Stimulated activated CD8-positive, alpha-beta memory T cell treated with anti-CD3 and anti-CD28 coated beads, Interleukin-4, amount 100 ng/mL, for 1 hour (primary cell): ENCODE measurements at places on chromosomes 7 and 10.

GRCh38 chr10:50325449-50326171 lies 74.3 kb upstream of the ASAH2 start:
- no peak for DNase-seq

- DNase-seq: no peak
These were observed 28.1 kb upstream of the SLC29A3 start for GRCh38 chr10:71290806-71291527.

DNA sequence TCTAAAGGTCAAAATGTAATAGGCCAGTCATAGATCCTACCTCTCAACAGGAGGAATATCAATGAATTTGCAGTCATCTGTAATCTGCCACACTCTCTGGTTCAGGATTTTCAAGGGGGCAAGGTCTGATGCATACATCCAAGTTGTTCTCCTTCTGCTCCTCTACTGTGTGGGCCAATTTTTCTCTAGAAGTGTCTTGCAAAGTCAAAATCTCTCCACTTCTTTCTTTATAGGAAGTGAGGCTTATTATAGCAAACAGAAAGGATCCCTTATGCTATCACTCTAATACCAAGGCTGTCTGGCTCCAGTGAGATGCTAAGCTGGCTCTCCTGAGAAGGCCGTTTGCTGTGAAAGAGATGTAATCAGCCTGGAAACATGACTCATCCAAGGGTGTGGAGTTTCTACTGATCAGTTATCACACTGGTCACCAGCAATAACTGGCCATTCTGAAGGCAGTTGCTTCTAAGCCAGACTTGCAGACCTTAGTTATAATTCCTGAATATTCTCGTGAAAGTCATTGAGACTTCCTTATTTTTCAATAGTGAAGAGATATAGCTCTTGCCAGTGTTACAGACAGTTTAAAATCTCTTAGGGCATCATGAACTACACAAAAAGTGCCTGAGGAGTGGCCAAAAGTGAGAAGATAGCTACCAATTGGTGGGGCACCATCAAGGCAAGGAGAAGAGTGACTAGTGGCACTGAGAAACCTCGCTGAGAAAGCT lies 43.2 kb upstream of the LRGUK start:
- DNase-seq: no peak

GRCh38 chr10:33506838-33507661 lies 172.6 kb upstream of the NRP1 start:
- no peak for DNase-seq

GRCh38 chr10:47169581-47169980 lies 130.4 kb upstream of the GDF10 start:
- no peak for DNase-seq

DNA sequence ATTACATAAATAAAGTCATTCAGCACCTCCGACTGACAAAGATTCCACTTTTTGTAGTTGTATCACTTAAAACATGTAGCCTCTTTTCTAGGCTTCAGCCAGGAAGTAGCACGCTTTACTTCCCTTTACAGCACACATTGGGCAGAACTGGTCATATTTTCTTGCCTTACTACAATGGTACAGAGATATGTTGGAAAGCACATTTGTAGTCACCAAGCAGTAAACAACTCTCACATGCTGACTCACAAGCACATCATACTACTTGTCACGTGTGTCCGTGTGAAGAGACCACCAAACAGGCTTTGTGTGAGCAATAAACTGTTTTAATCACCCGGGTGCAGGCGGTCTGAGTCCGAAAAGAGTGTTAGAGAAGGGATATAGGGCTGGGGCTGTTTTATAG lies 1071.8 kb downstream of the DNAJB9 start:
- DNase-seq: no peak

- no peak for DNase-seq
These were observed 22.6 kb upstream of the AKR1C3 start for GRCh38 chr10:5071411-5072198.

DNA sequence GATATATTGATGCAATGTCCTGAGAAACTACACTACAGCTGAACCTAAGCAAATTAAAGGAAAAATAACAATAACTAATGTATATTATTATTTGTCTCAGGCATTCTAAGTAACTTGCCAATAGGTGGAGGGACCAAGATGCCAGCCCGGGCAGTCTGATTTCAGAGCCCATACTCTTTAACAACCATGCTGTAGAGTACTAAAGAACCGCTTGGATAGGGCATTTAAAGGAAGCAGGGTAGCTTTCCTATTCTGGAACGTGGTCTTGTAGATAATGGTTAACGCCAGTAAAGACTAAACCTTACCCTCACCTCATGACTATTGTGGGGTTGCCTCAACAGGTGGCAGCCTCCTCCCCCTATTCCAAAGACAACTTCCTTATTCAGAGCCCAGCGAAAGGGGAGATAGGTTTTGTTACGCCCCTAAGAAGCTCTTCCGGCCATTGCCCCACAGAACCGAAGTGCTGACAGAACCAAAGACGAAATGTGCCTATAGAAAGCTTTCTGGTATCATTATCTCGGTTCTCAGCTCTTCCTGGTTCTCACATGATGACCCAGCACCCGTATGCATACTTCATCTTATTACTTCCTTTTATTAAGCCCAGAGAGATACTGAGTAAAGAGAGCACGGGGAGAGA lies 707 bp upstream of the C1GALT1 start:
- DNase-seq: peak; percentile 18

GRCh38 chr10:132489704-132490534 lies 47.7 kb upstream of the INPP5A start:
- DNase-seq: no peak

GRCh38 chr7:6271694-6272440 lies 557 bp downstream of the CYTH3 start:
- DNase-seq: no peak

GRCh38 chr7:149248777-149249176 lies 9.3 kb downstream of the ZNF212 start:
- DNase-seq: no peak

DNA sequence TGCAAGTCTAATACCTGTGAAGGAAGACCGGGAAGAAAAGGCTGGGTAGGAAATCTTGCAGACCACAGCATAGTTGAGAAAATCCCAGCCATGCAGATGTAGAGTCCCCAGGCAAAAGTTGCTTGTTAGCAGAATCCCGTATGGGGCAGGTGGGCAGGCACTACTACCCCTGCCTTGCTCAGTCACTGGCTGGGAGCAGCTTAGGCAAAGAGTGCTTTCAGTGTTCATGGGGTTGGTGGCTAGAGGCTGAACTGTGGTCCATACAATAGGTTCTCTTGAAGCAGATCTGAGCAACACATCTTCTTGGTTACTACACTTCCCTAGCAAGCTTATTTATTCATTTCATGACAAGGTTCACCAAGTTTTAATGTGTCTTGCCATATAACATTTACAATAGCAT lies 92.6 kb downstream of the AHCYL2 start:
- DNase-seq: no peak

GRCh38 chr7:110612680-110613079 lies 478.2 kb upstream of the LRRN3 start:
- DNase-seq: no peak

DNA sequence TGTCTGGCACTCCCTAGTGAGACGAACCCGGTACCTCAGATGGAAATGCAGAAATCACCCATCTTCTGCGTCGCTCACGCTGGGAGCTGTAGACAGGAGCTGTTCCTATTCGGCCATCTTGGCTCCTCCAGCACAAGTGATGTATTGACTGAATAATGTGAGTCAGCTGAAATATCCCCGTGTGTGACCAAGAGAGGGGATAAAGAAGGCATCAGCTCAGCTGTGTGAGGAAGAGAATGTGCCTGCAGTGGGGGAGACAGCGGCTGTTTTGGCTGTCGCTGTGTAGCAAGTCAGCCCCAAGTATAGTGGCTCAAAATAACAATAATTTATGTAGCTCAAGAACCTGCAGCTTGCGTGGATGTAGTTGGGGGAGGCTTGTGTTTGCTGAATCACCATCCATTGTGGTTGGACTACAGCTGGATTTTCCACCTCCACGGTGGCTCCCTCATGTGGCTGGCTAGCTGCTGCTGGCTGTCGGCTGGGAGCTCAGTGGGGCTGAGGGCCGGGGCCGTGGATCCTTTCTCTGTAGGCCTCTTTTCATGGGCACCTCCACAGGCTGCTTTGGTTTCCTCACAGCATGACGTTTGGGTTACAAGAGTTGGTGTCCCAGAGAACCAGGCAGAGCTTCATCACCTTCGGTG lies 434.5 kb downstream of the CCSER2 start:
- DNase-seq: no peak

DNA sequence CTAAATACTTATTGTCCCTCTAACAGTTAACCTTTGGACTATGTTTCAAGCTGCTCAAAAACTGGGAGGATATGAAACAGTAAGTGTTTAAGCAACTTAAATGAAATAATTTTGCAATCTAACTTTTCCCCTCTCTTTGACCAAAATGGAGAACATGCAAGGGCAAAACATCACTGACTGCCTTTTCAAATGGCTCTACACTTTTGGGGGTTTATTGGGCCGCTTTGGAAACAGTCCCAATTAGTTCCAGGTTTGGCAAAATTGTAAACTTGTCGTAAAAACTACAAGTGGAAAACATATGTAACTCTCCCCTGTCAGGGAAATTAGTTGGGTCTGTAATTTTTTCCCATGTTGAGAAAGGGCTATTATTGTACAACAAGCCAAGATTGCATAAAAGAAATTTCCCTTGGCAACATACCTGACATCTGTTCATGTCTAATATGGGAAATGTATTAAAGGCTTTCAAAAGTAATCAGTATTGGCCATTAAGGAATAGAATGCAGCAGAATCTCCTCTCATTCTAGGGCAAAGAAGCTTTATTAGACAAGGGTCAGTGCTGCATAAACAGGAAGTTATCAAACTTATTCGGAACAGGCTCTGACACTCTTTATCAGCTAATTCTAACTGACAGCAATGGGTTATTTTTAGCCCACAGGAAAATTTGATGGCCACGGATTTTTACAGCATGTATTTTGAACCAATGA lies 157.9 kb downstream of the ARID5B start:
- no peak for DNase-seq

- DNase-seq: no peak
These were observed 169.3 kb downstream of the ADRA2A start for GRCh38 chr10:111246136-111246535.

DNA sequence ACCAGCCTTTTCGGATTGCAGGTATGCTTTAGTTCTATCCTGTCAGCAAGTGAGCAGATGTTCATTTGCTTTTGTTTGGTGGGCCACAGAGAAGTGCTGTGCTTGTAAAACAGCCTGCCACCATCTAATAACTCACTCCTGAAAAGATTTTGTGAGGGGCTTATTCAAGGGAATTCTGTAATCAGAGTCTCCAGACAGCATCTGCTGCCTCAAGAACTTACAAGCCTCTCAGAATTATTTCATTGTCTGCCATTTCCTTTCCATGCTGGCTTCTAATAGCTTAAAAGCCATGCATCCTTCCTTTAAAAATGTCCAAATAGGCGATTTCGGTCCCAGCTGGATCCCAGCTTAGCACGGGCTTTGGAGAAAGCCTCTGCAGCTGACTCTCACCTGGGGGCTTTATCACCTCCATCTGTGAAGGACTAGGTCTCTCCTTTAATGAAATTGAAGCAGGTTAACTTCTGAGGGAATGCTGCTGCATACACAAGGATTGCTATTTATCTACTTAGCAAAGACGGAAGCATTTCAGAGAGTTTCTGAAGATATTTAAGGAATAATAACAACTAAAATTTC lies 48.0 kb downstream of the MALRD1 start:
- DNase-seq: no peak

- no peak for DNase-seq
These were observed 133.8 kb upstream of the HDAC9 start for GRCh38 chr7:18361756-18362155.

DNA sequence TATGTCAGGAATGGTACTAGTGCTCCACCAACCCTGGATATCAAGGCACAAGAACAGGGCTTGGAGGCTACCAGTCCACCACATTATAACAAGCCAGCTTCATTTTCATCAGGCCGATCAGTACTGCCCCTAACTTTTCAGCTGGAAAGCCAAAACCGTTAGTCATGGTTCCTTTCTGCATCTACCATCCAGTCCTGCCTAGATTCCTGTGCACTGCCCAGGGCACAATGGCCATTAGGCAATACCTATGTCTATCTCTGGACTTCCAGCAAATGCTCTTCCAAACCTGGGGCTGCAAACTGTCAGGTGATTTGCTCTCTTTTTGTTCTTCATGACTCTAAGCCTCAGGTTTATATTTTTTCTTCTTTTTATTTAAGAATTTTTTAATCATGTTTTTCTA lies 937.7 kb downstream of the SORCS1 start:
- no peak for DNase-seq

DNA sequence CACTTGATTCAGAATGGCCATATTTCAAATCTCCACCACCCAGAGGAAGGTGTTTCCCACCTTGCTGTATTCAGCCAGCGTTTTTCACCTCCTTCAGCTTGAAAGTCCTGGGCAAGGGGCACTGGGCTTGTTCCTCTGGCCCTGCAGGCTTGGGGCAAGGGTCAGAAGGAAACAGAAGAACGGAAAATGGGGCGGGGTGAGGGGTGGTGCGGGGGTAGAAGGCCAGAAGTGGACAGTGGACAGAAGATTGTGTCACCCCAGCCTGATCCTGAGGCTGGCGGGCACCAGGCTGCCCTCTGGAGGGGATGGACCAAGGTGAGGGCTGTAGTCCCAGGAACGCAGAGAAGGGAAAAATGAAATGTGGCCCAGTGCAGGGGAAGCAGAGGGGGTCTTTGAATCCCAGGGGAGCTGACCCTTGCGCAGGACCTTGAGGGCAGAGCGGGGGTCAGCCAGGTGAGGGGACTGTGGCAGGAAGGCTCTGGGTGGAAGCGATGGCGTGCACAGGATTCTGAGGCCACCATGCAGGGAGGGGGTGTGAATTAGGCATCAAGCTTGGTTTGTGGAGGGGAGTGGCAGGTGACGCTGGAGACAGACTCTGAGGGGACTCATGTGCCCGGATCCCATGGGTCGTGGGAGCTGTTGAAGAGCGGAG lies 23.0 kb downstream of the TMEM120A start:
- no peak for DNase-seq

- no peak for DNase-seq
These were observed 43.4 kb upstream of the TARP start for GRCh38 chr7:38316733-38317360.

- DNase-seq: no peak
These were observed 132.7 kb upstream of the KCNMA1 start for GRCh38 chr10:77770081-77770867.

DNA sequence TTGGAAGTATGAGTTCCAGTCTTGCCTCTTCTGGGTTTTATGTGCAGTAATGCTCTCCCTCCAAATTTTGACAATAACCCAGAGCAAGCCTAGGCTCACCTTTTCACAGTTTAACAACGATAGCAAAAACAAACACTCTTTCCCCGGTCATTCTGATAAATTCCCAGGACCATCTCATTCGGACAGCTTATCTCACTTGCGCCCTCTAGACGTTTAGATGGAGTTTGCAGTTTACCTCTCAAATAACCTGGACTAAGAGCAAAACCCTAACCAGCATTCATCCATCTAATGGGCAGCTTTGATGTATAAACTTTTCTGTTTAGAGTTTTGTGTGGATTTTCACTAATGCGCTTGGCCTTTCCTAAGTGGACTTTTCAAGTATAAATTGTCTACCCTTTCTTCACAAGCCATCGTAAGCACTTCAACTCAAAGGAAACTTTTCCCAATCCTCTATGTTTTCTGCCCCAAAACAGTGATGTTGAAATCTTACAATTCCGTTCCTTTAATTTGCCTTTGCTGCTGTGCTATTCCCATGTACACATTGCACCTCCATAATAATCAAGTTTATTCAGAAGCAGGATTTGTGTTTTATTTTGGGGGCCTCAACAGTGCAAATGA lies 114.9 kb downstream of the HDAC9 start:
- DNase-seq: no peak
